ENCODE measurements at places on chromosomes 16 and 17. TPM values are rescaled to one million over a fixed set of nuclear protein-coding genes. Genes with fewer than 3 reads are reported as not detected.

AIPL1 gene
- not detected for total RNA-seq

ITGB3 gene
- total RNA-seq: not detected

CMTM2 gene
- total RNA-seq: not detected

MAF gene
- 10.9 TPM for total RNA-seq

USP6 gene
- total RNA-seq: 0.68 TPM

SLC52A1 gene
- total RNA-seq: not detected

ABCA3 gene
- total RNA-seq: 11.7 TPM

RNF222 gene
- not detected for total RNA-seq

KLHL10 gene
- not detected for total RNA-seq

FBXW10 gene
- total RNA-seq: 0.52 TPM

DNA sequence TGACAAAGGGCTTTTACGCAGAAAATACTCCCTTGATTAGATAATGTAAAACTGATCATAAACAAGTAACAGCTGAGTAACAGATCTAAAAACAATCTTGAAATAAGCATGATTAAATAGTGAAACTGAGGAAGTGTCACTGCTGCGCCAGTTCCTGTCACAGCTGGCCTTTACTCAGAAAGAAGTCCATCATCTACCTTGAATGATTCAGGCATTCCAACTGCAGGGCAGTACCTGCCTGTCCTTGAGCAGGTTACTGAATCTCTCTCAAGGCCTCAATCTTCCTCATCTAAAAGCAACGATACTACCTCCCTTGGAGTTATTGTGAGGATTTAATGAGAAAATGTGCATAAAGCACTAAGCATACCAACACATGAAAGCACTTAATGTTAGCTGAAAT, 12.7 kb downstream of the PHLPP2 start:
- no peaks in the 10 kb centered on the region for H3K36me3 ChIP-seq
- DNase-seq: no peak
- no peak overlapping the region for H3K27ac ChIP-seq
- H3K4me3 ChIP-seq: no peak overlapping the region
- peaks cover 9% of the 10 kb centered on the region for H3K4me1 ChIP-seq
- no peaks in the 10 kb centered on the region for H3K27me3 ChIP-seq

GRCh38 chr16:87854907-87855683, 14.2 kb downstream of the SLC7A5 start:
- H3K36me3 ChIP-seq: no peaks in the 10 kb centered on the region
- H3K27me3 ChIP-seq: no peaks in the 10 kb centered on the region
- no peak for DNase-seq
- peak overlapping the region; percentile 66 for H3K4me3 ChIP-seq

GRCh38 chr17:55582897-55583296, 71.6 kb upstream of the SMIM36 start:
- DNase-seq: no peak
- no peaks in the 10 kb centered on the region for H3K36me3 ChIP-seq
- H3K27me3 ChIP-seq: no peaks in the 10 kb centered on the region

GRCh38 chr17:34366010-34366409, 3.0 kb upstream of the CCL1 start:
- H3K27me3 ChIP-seq: no peaks in the 10 kb centered on the region
- H3K4me1 ChIP-seq: no peaks in the 10 kb centered on the region
- no peak overlapping the region for H3K4me3 ChIP-seq
- H3K36me3 ChIP-seq: no peaks in the 10 kb centered on the region
- no peak overlapping the region for H3K27ac ChIP-seq
- DNase-seq: no peak

DNA sequence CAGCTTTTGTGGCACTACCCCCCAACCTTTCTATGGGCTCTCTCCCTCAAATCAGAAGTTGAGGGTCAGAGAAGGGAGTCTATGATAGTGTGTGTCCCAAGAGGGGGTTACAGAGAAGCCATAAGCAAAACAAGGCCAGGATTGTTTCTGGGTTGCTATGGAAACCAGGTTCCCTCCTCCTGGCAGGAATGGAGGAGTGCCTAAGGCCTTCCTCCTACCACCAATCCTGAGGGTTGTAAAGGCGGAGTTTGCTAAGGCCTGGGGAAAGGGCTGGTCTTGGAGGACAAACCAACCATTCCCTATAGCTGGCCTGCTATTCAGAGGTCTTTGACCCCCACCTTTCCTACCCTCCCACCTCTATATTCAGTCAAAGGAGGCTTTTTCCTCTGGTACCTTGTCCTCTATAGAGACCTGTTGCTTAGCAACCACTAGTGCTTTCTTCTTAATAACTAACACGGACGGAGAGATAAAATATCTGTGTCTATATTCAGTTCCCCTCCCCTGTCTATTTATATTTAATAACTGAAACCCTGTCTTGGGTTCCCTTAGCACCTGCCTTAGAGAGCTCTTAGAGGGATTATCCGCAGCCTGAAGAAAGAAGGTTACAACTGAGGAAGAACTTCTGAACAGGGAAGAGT, 43.4 kb downstream of the NEUROD2 start:
- H3K27ac ChIP-seq: no peak overlapping the region
- DNase-seq: no peak
- H3K4me3 ChIP-seq: no peak overlapping the region
- no peaks in the 10 kb centered on the region for H3K27me3 ChIP-seq

DNA sequence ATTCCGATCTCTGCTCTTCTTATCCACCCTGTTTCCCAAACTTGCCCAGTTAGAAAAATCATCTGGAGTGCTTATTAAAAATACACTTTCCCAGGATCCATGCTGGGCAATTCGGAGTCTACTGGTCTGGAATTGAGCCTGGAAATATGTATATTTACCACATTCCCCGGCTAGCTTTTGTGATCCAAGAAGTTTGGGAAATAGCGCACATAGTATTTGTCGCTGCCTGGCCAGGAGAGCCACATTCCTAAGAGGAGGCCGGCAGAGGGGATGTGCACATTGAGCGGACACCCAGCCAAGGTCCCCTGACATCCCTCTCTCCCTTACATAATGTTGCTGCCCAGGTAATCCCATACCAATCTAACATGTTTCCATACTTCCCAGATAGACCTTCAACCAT, 62.1 kb upstream of the TMEM97 start:
- no peaks in the 10 kb centered on the region for H3K4me1 ChIP-seq
- no peak overlapping the region for H3K27ac ChIP-seq
- no peak overlapping the region for H3K4me3 ChIP-seq
- H3K36me3 ChIP-seq: no peaks in the 10 kb centered on the region

DNA sequence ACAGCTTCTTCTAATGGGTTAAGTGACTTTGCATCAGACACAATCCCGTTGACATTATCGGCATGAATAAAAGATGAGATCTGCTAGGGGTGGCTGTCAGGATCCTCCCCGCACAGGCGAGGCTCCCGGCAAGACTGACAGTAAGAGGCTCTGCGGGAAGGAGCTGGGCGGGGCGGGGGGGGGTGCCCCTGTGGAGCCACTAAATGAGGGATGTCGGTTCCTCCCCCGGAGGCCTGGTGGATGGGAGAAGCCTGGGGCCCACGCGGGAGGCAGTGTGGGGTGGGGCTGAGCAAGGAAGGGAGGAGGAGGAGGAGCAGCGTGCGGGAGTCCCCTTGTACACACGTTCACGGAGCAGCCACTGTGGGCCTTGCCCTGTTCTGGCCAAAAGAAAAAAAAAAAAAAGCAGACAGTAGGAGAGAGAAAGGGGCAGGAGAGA, 190.9 kb upstream of the GSE1 start:
- H3K4me3 ChIP-seq: no peak overlapping the region
- no peaks in the 10 kb centered on the region for H3K27me3 ChIP-seq
- DNase-seq: no peak
- peaks cover 5% of the 10 kb centered on the region for H3K4me1 ChIP-seq

DNA sequence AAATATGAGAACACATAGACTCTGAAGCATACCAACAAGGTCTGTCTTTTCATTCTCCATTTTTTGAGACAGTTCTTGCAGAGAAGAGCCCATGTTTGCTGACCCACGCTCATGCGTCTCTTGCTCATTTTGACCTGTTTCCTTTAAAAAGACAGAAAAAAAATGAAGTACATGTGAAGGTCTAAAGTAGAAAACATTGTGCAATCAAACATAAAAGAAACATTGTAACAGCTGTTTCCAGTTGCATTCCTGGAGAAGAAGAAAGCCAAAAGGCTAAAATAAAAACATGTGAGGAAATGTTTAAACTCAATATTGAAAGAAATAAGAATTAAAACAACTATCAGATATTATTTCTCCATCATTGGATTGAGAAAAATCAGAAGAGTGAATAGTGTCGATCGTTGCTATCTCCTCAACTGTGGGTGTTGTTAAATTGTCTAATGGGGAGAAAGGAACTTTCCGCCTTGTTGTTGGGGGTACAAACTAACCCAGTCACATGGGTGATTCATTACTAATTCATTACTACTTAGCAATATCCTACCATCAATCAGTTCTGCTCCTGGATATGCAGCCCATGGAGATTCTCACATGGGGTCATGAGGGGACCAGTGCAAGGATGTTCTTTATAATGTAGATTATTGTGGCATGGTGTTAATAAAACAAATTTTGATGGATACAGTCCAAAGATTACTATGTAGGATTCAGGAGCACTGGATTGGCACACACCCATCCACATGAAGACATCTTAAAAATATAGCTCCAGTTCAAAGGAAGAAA, 9.5 kb downstream of the ABCA9 start:
- no peak for DNase-seq
- H3K4me3 ChIP-seq: no peak overlapping the region
- no peaks in the 10 kb centered on the region for H3K4me1 ChIP-seq
- no peaks in the 10 kb centered on the region for H3K36me3 ChIP-seq
- H3K27me3 ChIP-seq: no peaks in the 10 kb centered on the region
- H3K27ac ChIP-seq: peak overlapping the region; percentile 36

GRCh38 chr16:15885560-15886001, 2.8 kb downstream of the CEP20 start:
- H3K4me3 ChIP-seq: no peak overlapping the region
- H3K27ac ChIP-seq: peak overlapping the region; percentile 63
- peaks cover 25% of the 10 kb centered on the region for H3K4me1 ChIP-seq
- peaks cover 15% of the 10 kb centered on the region for H3K36me3 ChIP-seq

DNA sequence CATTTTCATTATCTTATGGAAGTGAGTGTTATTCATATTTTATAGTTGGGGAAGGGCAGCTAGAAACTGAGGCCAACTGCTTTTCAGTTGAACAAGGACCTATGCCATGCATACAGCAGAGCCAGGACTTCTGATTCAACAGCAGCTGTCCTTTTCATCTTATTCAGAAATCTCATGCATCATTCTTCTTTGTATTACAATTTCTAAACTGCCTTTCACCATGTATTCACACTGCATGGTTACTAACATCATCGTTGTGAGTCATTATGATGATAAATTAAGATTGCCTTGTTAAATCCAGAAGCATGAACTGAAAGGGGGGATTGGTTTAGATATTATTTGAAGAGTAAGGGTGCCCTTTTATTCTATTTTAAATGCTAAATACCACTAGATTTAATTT, 1470.1 kb upstream of the GOT2 start:
- no peaks in the 10 kb centered on the region for H3K27me3 ChIP-seq
- no peak overlapping the region for H3K27ac ChIP-seq
- H3K4me1 ChIP-seq: no peaks in the 10 kb centered on the region
- no peak for DNase-seq

- peak overlapping the region; percentile 94 for H3K27ac ChIP-seq
- H3K36me3 ChIP-seq: peaks cover 3% of the 10 kb centered on the region
- H3K27me3 ChIP-seq: peaks cover 15% of the 10 kb centered on the region
- DNase-seq: no peak
Measured at GRCh38 chr17:5110816-5111215, 862 bp downstream of the ZNF232 start.

- peaks cover 11% of the 10 kb centered on the region for H3K4me1 ChIP-seq
- DNase-seq: no peak
- no peaks in the 10 kb centered on the region for H3K27me3 ChIP-seq
- H3K4me3 ChIP-seq: no peak overlapping the region
Measured at GRCh38 chr16:31038993-31039392, 5.6 kb downstream of the STX4 start.

GRCh38 chr16:80527297-80527696, 13.5 kb upstream of the DYNLRB2 start:
- no peaks in the 10 kb centered on the region for H3K4me1 ChIP-seq
- H3K27me3 ChIP-seq: no peaks in the 10 kb centered on the region
- H3K36me3 ChIP-seq: no peaks in the 10 kb centered on the region
- no peak for DNase-seq
- H3K27ac ChIP-seq: no peak overlapping the region

DNA sequence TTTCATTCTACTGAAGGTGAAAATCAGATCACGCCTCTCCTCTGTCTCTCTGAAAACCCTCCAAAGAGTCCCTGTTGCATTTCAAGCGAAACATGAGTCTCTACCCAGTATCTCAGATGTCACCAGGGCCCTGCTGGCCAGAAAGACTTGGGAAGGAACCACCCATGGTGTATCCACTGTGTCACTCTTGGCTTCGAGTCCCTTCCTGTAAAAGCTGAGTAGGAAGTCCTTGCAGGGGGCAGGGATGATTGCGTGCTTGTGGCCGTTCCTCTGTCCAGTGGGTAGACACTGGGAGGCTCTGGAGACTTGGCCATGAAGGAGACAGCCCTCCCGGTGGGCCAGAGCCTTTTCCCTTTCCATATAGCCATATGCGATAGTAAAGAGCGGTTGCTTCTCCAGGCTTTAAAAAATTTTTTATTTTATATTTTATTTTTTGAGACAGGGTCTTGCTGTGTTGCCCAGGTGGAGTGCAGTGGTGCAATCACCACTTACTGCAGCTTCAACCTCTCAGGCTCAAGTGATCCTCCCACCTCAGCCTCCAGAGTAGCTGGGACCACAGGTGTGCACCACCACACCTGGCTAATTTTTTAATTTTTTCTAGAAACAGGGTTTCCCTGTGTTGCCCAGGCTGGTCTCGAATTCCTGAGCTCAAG, 19.0 kb upstream of the RMI2 start:
- no peaks in the 10 kb centered on the region for H3K36me3 ChIP-seq
- DNase-seq: peak; percentile 26
- peaks cover 5% of the 10 kb centered on the region for H3K4me1 ChIP-seq
- H3K27me3 ChIP-seq: no peaks in the 10 kb centered on the region
- no peak overlapping the region for H3K27ac ChIP-seq

DNA sequence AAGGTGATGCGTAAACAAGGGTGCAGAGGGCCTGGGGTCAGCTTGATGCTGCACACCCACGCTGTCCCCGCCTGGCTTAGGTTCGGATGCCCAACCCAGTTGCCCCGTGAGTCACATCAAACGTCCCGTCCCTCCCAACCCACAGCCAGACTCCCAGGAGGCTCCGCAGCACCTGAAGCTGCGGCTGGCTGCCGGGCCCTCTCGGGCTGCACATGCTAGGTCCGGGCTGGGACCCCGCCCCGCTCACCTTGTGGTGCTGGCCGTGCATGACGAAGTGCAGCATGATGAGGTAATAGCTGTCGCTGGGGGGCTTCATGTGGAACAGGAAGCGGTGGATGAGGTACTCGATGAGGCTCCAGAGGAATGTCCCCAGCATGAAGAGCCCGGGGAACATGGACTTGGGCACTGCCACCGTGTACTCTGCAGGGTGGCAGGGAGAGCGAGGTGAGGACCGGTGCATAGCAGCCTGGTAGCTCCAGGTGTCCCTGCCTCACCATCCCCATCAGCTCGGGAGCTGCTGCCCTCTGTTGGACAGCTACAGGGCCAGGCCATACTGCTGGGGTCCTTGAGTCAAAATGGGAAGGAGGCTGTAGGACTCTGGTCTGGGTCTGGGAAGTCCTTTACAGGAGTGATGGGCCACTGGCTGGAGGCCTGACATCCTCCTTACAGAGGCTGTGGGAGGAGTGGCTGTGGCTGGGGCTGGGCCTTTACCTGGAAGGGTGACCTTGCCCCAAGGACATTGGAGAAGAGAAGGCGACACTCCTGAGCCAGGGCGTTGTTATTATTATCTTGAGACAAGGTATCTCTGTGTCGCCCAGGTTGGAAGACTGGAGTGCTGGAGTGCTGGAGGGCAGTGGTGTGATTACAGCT, 18.3 kb upstream of the MLKL start:
- DNase-seq: no peak
- no peak overlapping the region for H3K27ac ChIP-seq
- no peaks in the 10 kb centered on the region for H3K27me3 ChIP-seq
- H3K4me1 ChIP-seq: no peaks in the 10 kb centered on the region
- no peak overlapping the region for H3K4me3 ChIP-seq

Data from gastrocnemius medialis (tissue), 4 donors.